Caco-2 (cell line): ENCODE measurements at places on chromosomes 11 and 22. TPM values are rescaled to one million over a fixed set of nuclear protein-coding genes. Genes with fewer than 3 reads are reported as not detected.
A peak's percentile ranks its signal among the peaks of the same experiment; 100 is the strongest.

DNA sequence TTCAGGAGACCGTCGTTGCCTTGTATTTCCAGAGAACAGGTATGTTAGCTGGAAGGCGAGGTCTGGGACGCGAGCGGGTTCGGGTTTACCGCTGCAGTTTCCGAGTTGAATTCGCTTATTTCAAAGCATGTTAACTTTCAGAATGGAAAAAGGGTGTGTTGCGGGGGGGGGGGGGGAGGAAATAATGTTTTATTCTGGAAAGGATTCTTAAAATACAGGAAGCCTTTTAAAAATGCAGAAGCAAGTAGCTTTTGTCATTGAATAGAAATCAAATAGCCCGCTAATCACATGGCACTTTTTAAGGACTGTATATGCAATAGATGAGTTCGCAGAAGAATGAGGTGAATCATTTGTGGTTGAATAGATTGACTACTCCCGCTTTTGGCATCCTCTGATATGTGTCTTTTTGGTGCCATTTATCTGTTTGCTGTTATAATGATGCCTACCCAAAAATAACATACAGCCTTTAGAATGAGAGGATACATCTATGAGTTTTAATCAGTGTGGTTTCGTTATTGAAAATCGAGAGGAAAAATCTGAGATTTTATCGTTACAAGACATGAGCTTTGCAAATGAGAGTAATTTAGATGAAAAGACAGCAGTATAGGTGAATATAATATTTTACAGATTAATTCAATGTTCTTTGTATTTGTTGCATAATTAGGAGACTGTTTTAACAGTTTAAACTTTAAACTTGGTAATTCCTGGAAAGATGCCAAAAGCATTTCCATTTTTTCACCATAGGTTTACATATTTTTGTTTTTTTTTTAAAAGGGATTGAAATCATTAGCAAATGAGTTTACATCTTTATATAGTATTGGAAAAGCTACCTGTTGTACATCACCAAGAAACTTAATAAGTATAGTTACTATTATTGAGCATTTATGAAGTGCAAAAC, 1.7 kb downstream of the PDE3B start:
- DNase-seq = no peak
- H3K36me3 ChIP-seq = no peaks in the 10 kb centered on the region
- H3K27me3 ChIP-seq = no peaks in the 10 kb centered on the region; the same call in 1 of the 2 replicates
- H3K27ac ChIP-seq = peak overlapping the region; percentile 62
- peak overlapping the region; percentile 97 for H3K4me3 ChIP-seq
- peaks cover 17% of the 10 kb centered on the region; the same call in 1 of the 2 replicates for H3K4me1 ChIP-seq

GRCh38 chr11:80559942-80560341, 1119.1 kb upstream of the TENM4 start:
- H3K36me3 ChIP-seq = no peaks in the 10 kb centered on the region
- H3K27me3 ChIP-seq = no peaks in the 10 kb centered on the region
- no peak for DNase-seq
- H3K4me1 ChIP-seq = 0 out of 2 replicates have a peak, but pooled peaks cover 8% of the 10 kb centered on the region
- H3K4me3 ChIP-seq = no peak overlapping the region

DNA sequence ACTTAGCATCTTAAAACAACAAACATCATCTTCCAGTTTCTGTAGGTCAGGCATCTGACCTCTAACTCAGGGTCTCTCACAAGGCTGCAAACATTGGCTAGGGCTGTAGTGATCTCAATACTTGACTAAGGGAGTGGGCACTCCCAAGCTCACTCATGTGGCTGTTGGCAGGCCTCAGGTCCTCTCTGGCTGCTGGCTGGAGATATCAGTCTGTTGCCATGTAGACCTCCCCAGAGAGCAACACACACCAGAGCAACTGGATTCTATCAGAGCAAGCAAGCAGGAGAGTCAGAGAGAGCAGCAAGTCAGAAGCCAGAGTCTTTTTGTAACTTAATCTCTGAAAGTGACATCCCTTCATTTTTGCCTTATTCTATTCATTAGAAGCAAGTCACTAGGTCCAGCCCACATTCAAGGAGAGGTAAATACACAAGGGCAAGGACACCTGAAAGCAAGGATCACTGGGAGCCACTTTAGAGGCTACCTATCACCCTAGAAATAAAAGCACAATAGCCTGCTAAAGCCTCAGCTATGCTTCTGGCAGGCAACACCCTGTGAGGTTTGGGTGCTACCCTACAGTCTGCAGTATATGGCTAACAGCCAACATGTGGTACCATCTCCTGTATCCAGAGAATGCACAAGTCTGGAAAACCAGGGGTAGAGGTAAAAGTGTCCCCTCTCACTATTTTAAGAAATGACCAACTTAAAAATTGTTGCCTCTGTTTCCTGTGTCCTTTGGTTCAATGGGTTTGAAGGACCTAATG, 33.5 kb upstream of the CD44 start:
- H3K27me3 ChIP-seq = no peaks in the 10 kb centered on the region; the same call in 1 of the 2 replicates
- H3K4me1 ChIP-seq = no peaks in the 10 kb centered on the region
- H3K27ac ChIP-seq = no peak overlapping the region
- no peak for DNase-seq
- no peaks in the 10 kb centered on the region for H3K36me3 ChIP-seq

CADM1 gene
- total RNA-seq = 440 and 534 TPM in 2 replicates

DNA sequence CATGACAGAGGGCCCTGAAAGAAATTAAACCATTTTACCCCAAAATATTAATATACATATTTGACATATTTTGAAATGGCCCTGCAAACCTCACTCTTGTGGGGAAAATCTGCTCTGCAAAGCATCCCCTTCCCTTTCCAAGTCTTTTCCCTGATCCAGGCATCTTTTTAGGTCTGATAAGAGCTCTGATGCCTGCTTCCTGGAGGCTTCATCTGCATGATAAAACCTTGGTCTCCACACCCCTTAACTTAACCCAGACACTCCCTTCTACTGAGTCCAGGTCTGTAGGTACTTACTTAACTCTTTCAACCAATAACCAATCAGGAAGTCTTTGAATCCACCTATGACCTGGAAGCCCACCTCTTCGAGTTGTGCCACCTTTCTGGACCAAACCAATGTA, 1.8 kb upstream of the LGALS12 start:
- no peaks in the 10 kb centered on the region for H3K27me3 ChIP-seq
- H3K27ac ChIP-seq = no peak overlapping the region
- H3K4me1 ChIP-seq = peaks cover 7% of the 10 kb centered on the region
- H3K4me3 ChIP-seq = no peak overlapping the region
- H3K36me3 ChIP-seq = no peaks in the 10 kb centered on the region

CRYBB1 gene
- total RNA-seq = not detected in 2 replicates

- H3K27ac ChIP-seq = no peak overlapping the region
- H3K4me1 ChIP-seq = peaks cover 6% of the 10 kb centered on the region; the same call in 1 of the 2 replicates
- H3K27me3 ChIP-seq = no peaks in the 10 kb centered on the region
- DNase-seq = no peak
- no peaks in the 10 kb centered on the region for H3K36me3 ChIP-seq
Observed at GRCh38 chr22:23387827-23388516, 192.1 kb downstream of the IGLL1 start.

DNA sequence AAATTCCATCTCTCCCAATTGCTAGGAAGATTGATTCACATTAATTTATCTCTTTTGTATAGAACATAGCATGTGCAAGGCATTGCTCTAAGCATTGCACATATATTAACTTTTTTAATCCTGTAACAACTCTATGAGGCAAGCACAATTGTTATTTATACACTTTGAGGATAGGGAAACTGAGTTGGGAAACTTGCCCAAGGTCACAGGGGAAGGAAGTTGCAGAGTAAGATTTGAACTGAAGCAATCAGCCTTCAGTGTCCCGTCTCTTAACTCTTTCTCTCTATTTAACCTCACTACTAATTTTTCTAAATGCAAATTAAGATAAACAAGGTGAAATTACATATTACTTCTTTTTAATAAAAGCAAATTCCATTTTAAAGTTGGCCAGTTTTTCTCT, 22.2 kb downstream of the OR56B4 start:
- H3K27me3 ChIP-seq = no peaks in the 10 kb centered on the region; the same call in 1 of the 2 replicates
- H3K4me3 ChIP-seq = no peak overlapping the region
- no peak for DNase-seq

DNA sequence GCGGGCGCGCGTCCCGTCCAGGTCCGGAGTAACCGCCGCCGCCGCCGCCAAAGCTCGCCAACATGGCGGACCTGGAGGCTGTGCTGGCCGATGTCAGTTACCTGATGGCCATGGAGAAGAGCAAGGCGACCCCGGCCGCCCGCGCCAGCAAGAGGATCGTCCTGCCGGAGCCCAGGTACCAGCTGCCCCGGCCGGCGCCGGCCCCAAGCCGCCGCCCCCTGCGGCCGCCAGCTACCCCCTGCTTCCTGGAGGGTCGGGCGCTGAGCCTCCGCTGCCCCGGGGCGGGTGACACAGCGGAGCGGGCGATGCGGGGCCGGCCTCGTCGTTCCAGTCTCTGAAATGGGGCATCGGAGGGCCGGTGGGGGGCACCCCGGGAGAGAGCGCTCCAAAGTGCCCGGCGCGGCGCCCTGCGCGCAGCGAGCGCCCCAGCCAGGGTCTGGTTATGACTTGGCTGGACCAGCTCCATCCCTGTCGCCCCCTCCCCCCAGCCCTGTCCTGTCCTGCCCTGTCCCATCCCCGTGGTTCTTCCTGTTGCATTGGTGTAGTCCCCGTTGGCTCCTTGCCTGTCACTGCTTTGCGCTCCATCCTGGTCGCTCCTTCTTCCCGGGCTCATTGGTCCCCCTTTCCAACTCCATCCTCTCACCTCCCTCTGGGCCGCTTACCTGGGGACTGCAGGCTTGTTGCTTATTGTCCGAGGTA, 653 bp downstream of the GRK3 start:
- no peaks in the 10 kb centered on the region for H3K27me3 ChIP-seq
- H3K4me1 ChIP-seq = no peaks in the 10 kb centered on the region
- peak; percentile 37 for DNase-seq
- no peaks in the 10 kb centered on the region for H3K36me3 ChIP-seq

GRCh38 chr22:47207846-47208554, 445.6 kb downstream of the TBC1D22A start:
- H3K4me3 ChIP-seq = no peak overlapping the region
- no peaks in the 10 kb centered on the region for H3K36me3 ChIP-seq
- no peak for DNase-seq
- H3K4me1 ChIP-seq = no peaks in the 10 kb centered on the region

KRTAP5-9 gene
- not detected in 2 replicates for total RNA-seq

DNA sequence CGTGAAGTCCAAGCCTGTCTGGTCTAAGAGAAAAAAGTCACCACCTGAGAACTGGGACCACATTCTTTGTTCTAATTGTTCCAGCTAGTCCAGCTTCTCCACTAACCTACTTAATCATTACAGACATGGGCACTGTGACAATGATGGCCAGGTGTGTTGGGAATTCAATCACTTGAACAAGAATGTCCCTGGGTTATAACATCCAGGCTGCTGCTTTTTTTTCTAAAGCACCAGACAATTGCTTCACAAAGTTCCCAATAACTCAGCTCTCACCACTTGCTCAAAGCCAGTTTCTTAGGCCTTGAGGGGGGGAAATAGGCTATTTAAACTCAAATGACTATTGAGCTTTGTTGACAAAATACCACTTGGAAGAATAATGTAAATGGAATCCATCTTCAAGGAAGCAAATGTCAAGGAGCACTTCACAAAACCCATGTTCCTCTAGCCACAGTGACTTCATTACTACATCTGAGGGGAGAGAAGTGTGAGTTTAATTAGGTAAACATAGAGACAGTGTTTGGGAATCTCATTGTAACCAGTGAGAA, 80.3 kb downstream of the ME3 start:
- DNase-seq = no peak
- H3K27ac ChIP-seq = peak overlapping the region; percentile 65
- H3K4me3 ChIP-seq = no peak overlapping the region
- H3K36me3 ChIP-seq = no peaks in the 10 kb centered on the region

- H3K36me3 ChIP-seq = no peaks in the 10 kb centered on the region
- H3K4me3 ChIP-seq = no peak overlapping the region
- no peaks in the 10 kb centered on the region for H3K27me3 ChIP-seq
- H3K4me1 ChIP-seq = no peaks in the 10 kb centered on the region; the same call in 1 of the 2 replicates
- H3K27ac ChIP-seq = no peak overlapping the region
Observed at GRCh38 chr22:24153959-24154358, 27.3 kb upstream of the SUSD2 start.

SGSM1 gene
- 5.5 and 6.1 TPM in 2 replicates for total RNA-seq

OR10A4 gene
- total RNA-seq = not detected in 2 replicates

LIF gene
- total RNA-seq = 8.0 and 9.7 TPM in 2 replicates

ANKK1 gene
- 0.11 and 0.16 TPM in 2 replicates for total RNA-seq

SF3A1 gene
- 182 and 188 TPM in 2 replicates for total RNA-seq

DNA sequence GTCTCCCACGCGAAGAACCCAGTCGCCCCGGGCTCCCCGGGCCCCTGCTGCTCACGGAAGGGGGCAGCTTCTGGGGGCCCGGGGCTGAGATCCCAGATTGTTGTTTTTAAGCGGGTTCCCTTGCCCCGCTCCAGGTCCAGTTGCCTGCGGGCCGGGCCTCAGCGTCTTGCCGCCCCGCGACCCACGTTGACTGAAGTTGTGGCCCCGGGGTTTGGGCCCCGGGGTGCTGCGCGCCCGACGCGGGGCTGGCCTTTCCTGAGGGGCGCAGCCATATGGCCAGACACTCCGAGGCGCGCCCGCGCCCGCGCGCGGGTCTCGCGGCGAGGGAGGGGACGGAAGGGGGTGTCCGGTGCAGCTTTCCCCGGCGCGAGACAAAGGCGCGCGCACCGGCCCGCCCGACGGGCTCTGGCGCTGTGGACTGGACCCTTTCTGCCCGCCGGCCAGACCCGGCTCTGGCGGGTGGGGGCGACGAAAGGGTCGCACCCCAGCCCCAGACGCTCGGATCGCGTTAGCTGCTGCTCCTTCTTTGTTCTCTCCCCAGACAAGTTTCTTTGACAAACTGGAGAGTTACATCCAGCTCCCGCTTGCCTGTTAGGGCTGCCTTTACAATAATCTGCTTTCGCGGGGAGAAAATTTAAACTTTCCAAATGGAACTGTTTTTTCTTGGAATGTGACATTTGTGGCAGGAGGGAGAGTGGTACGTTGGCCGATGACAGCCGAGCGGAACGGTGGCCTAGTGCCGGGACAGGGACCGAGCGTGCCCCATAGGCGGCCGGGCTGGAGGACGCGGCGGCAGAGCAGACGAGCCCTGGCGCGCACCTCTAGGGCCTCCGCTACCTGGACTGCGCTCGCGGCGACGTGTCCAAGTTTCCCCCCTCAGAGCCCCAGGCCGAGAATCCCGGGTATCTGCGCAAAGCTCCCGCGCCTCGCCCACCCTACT, 716 bp downstream of the AMOTL1 start:
- no peak for DNase-seq
- H3K36me3 ChIP-seq = no peaks in the 10 kb centered on the region
- peak overlapping the region; percentile 75 for H3K4me3 ChIP-seq
- H3K4me1 ChIP-seq = peaks cover 38% of the 10 kb centered on the region
- H3K27ac ChIP-seq = peak overlapping the region; percentile 84
- no peaks in the 10 kb centered on the region for H3K27me3 ChIP-seq

GRCh38 chr11:115760461-115761320, 256.5 kb upstream of the CADM1 start:
- no peak overlapping the region for H3K27ac ChIP-seq
- no peaks in the 10 kb centered on the region; the same call in 1 of the 2 replicates for H3K4me1 ChIP-seq
- H3K27me3 ChIP-seq = peaks cover 2% of the 10 kb centered on the region
- H3K36me3 ChIP-seq = no peaks in the 10 kb centered on the region
- H3K4me3 ChIP-seq = no peak overlapping the region

- no peak overlapping the region for H3K4me3 ChIP-seq
- H3K27ac ChIP-seq = no peak overlapping the region
- DNase-seq = no peak
- no peaks in the 10 kb centered on the region for H3K36me3 ChIP-seq
- no peaks in the 10 kb centered on the region; the same call in 1 of the 2 replicates for H3K27me3 ChIP-seq
Observed at GRCh38 chr22:38030311-38031133, 26.7 kb upstream of the PICK1 start.

- peaks cover 9% of the 10 kb centered on the region for H3K36me3 ChIP-seq
- no peak overlapping the region for H3K27ac ChIP-seq
- H3K4me1 ChIP-seq = no peaks in the 10 kb centered on the region
- peak; percentile 54 for DNase-seq
Observed at GRCh38 chr11:70942593-70942992, 309.8 kb downstream of the SHANK2 start.

- DNase-seq = no peak
- no peaks in the 10 kb centered on the region for H3K27me3 ChIP-seq
- no peak overlapping the region for H3K27ac ChIP-seq
- no peaks in the 10 kb centered on the region for H3K4me1 ChIP-seq
Observed at GRCh38 chr11:8206251-8207079, 37.6 kb upstream of the RIC3 start.
